ENCODE measurements at places on chromosomes 5 and 9.
A peak's percentile ranks its signal among the peaks of the same experiment; 100 is the strongest.

- no peak for DNase-seq
Observed at GRCh38 chr5:171681677-171682076, 103.9 kb upstream of the SMIM23 start.

DNA sequence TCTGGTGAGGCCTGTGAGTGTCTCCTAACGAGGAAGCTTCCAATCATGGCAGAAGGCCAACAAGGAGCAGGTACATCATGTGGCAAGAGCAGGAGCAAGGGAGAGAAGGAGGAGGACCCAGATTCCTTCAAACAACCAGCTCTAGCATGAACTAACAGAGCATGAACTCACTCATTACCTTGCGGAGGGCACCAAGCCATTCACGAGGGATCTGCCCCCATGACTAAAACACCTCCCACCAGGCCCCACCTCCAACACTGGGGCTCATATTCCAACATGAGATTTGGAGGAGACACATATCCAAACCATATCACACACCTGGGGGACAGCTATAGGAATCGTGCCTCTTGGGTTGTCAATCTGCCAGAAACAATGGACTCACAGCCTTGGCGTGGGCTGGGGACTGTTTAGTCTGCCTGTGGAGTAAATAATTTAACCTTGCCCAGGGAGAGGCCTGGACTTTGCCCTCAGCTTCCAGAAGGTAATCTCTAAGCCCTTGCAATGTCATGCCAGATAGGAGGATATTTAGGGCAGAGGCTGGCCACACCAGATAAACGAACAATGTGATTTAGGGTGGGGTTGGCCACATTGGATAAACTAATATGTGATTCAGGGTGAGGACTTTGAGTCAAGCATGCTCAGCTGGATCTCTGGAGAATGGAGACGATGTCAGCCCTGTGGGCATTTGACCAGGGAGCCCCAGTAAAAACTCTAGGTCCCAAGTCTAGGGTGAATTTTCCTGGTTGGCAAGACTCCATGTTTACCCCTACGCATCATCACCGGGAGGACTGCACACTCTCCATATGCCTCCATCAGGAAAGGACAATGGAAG, 13.6 kb upstream of the VDAC1 start:
- DNase-seq: no peak

DNA sequence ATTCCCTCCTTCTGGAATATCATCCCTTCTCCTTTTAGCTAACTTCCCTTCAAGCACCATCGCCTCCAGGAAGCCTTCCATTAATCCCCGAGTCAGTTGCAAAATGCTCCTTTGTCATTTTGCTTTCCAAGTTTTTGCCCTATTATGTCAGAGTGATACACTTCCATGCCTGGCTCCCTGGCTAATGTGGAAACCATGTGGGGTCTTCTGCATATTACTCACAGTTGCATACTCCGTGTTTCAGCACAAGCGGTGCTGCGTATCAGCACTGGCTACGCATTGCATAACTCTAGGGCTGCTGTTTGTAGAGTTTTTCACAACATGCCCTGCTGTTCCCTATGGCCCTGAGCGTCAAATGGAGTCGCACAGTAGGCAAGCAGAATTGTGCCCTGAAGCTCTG, 1.9 kb downstream of the TEX53 start:
- no peak for DNase-seq

GRCh38 chr5:126233256-126233655, 190.0 kb upstream of the GRAMD2B start:
- no peak for DNase-seq

GRCh38 chr9:116482740-116483139, 204.4 kb upstream of the TRIM32 start:
- DNase-seq: no peak

DNA sequence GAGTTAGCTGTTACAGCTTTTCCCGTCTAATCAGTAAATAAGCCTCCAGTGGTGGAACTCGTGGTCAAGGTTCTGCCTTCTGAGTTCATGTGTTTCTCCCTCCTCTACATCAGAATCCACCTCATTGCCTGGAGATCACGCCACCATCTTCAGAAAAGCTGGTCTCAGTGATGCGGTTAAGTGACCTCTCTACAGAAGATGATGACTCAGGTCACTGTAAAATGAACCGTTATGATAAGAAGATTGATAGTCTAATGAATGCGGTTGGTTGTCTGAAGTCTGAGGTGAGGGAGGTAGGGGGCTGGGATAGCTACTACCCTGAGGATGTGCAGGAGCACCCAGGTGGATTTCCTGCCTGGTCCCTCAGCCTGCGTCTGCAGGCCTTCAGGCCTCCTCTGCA, 13.3 kb downstream of the ODF2 start:
- DNase-seq: no peak

DNA sequence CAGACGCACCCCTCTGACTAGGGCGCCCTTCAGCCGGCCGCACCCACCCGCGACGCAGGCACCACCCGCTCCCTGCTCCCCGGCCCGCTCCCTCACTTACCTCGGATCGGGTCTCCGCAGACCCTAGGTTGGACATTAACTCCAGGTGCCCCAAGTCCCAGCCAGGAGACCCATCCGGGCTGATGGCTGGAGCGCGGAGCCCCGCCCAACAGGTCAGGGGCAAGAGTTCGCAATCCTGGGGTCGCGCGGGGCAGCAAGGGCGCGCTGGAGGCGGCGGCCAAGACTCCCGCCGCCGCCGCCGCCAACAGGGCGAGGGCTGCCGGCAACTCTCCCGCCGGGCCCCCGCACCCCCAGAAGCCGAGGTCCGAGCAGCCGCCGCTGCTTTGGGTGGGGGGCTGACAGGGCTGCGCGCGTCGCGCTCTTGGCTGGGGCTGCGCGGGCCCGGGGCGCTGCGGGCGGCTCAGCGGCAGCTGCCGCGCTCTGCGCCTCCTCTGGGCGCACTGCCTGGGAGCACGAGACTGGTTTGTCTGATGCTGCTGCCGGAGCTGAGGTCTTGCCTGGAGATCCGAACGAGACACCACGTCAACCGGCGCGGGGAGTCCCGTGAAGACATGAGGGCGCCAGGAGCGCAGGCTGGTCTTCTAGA, at the start of gene GDNF:
TSS of gene GDNF (minus strand) at position 635 of the 646 bp plus-strand sequence. CDS start 5,245 bp downstream, outside the sequence.
- DNase-seq: no peak

DNA sequence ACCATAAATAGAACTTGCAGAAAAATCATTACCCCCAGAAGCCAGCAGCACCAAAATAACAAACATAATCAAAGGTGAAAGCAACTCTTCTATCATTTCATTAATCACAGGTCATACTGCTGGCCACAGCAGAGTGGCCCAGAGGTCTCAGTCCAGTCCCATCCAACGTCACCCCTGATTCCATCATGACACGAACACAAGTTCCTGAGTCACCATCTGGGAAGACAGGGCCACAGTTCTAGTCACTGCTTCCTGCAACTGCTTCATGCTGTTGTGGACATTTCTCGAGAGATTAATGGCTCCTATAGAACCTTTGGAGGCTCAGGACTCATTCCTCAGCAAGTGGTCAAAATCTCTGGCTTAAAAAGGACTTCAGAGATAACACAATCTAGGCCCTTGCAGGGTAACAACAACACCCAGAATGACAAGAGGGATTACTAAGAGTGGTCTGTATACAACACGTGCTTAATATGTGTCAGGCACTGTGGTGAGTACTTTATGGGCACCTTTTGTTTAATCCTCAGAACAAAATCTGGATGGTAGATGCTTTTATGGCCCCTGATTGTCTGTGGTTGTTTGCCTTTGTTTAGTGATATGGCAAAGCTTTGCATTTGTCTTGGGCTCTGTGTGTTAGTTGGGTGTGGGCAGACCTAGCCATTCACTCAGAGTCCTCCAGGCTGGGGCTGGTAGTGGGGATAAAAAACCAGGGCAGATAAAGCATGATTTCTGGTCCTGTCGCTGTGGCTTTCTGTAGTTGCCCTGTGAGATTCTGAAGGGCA, 184.3 kb downstream of the DAB2IP start:
- no peak for DNase-seq

GRCh38 chr5:92581249-92581648, 999.8 kb downstream of the NR2F1-AS1 start:
- no peak for DNase-seq

DNA sequence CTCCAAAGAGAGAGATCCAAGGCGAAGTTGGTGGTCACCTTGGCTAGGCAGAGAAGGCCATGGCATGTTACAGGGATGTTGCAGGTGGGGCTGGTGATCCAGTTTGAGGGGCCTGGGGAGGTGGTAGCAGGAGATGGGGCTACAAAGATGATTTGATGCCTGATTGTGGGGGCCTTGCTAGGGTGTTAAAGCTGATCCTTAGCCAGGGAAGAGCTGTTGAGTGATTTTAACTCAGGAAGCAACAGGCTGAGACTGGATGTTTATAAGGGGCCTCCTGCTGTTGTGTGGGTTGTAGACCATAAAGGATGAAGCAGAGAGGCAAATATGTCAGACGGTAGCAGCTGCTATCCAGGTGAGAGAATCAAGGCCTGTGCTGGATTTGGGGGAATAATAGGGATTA, 19.0 kb upstream of the SMAD5 start:
- no peak for DNase-seq

DNA sequence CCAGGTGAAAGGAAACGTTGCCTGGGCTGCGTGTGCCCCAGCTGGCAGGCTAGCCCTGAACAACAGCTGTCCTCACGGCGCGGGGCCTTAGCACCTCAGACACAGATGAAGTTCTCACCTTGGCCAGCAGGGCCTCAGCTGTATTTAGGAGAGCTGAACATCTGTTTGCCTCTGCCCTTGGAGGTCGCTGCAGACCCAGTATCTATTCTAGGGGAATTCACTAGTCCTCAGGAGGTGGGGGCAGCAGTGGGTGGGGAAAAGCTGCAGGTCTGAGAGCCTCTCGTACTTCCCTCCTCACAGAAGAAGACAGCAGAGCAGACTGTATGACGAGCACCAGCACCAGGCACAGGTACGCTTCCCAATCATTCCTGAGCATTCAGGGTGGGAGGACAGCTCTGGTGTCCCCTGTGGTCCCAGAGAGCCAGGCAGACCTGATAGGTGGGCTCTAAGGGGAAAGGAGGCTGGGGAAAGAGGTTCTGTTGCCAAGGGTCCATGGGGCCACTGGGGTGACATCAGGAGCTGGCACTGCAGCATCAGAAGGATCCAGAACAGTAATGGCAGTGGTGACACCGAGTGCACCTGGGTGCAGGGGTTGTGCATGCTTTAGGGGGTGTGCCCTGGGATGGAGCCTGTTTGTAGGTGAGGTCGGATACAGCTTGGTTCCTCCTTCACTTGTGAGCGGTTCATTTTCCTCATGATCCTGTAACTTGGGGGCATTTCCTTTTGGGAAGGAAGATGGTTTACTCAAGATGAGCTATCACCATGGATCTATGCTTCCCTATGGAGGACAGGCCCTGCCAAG, 13.8 kb downstream of the CD74 start:
- DNase-seq: no peak

DNA sequence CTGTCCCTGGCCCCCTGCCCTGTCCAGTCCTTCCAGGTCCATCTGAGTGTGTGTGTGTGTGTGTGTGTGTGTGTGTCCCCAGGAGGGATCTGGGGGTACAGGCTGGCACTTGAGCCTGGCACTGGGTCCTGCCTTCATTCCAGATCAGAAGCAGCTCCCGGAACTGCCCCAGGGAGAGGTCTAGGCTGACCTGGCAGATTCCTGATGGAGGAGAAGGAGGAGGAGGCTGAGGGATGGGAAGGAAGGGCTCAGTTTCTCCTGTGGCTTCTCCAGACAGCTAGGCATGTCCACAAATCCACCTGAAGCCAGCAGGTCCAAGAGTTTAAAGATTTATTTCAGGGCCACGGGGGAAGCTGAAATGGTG, 328 bp downstream of the NDST1 start:
- DNase-seq: no peak

DNA sequence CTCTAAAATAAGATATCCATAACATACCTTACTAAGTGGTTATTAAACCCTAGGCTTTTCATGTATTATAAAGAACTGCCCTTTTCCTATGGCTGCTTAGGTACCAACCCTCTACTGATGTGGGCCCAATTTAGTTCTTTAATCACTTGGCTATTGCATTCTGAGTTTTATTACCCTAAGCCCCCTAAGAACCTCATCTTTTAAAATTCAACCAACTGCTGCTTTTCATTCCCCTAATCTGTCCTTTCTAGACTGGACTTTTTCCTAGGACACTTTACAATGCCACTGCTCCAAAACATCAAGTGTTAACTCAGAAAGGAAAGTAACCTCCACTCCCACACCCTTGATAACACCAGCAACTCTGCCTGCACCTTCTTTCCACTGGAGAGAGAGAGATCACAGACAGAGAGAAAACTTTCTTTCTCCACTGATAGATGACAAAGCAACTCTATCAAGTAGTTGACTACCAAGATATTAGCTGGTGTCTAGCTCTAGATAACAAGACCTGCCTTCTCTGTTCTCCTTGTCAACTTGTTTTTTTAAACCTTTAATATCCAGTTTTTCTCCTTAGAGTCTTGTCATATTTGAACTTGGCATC, 27.3 kb downstream of the ELL2 start:
- DNase-seq: peak; percentile 70

DNA sequence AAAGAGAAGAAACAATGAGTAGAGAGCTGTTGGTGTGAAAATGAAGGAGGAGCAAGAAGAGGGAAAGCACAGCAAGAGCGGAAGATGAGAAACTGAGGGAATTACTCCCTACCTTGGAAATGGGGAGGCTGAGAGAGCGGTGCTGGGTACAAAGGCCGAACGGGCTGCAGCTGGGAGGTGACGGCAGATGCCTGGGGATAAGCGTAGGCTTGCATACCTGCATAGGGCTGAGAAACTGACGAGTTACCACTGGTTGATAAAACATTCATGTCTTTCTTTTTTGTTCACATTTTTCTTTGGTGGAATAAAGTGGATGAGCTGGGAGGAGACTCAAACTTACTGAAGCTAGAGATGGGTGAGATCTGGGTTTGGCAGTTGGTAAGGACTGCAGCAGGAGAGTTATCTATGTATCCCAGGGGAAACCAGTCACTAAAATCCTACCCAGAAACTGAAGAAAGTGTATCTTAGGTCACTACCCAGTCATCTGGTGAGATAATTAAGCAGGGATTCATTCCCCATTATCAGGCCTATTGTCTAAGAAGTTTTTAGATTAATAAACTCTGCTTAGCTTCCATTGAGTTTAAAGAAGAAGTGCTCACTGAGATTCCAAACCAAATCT, 34.8 kb downstream of the FKBP15 start:
- no peak for DNase-seq

DNA sequence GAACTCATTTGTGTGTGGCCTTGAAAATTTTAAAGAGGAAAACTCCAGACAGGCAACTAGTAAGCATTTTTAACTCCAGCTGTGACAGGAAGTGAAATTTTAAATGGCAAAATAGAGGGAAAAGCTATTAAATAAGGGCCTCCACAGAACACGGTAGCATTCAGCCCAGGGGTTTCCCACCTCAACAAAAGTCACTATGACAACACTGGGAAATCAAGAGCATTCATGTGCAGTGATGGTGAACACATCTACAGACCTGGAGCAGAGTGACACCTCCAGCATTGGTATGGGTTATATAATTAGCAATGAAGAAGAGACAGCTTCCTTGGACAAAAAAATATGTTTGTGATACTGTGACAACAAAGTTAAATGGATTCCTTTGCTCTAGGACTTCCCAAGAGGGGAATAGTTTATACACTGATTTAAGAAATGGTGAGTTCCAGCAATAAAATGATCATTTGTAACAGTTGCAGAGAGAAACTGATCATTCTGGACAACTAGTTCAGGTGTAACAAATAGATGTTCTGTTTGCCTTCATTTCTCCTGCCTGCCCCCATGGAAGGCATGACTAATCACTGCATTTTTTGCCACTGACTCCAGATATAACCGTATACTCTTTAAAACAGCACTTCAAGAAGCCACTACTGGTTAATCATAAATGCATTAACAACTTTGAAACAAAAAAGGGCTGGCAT, 93.3 kb upstream of the SLC44A1 start:
- no peak for DNase-seq

GRCh38 chr9:6121707-6122106, 93.9 kb upstream of the IL33 start:
- DNase-seq: no peak
